Fibroblast of skin of scalp (primary cell): ENCODE measurements at places on chromosomes 4 and X.

GRCh38 chr4:184198190-184198589, 19.5 kb downstream of the ENPP6 start:
- no peak for DNase-seq

- peak; percentile 28 for DNase-seq
These were observed 58.0 kb downstream of the RHOH start for GRCh38 chr4:40254608-40255392.

DNA sequence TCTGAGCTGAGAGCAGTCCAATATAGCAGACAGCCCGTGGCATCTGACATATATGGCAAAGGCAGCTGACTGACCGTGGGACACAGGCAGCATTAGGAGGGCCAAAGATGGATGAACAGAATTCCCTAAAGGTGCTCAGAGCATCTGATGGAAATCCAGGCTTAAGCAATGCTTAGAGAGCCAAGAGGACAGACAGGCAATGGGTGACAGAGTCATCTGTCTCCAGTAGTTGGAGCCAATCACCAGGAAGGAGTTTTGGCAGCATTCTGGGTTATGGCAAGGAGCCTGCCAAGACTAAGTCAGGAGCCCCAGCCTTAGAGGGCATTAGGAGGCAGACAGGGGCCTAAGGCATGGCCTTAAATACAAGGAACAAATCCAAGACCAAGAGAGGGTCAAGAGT, 153.3 kb upstream of the USP9X start:
- no peak for DNase-seq

DNA sequence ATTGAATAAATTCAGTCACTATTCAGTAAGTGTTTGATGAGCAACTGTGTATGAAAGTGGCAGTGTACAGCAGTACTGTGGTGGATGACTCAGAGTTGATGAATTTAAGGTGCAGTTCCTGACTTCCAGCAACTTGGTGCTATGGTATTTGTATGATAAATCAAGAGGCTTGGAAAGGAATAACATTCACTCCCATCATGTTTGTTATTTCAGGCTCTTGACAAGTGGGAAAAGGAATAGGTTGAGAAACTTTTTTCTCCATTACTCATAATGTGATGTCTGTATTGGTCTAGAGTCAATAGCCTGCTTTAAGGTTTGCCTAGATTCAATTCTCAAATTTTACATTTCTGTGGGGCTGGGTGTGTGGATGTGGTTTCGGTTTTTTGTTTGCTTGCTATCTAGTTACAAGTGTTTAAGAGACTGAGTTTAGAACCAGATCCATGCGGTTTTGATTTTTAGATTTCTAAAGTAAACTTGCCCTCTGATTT, 35.1 kb upstream of the CYP2U1 start:
- DNase-seq: peak; percentile 96

DNA sequence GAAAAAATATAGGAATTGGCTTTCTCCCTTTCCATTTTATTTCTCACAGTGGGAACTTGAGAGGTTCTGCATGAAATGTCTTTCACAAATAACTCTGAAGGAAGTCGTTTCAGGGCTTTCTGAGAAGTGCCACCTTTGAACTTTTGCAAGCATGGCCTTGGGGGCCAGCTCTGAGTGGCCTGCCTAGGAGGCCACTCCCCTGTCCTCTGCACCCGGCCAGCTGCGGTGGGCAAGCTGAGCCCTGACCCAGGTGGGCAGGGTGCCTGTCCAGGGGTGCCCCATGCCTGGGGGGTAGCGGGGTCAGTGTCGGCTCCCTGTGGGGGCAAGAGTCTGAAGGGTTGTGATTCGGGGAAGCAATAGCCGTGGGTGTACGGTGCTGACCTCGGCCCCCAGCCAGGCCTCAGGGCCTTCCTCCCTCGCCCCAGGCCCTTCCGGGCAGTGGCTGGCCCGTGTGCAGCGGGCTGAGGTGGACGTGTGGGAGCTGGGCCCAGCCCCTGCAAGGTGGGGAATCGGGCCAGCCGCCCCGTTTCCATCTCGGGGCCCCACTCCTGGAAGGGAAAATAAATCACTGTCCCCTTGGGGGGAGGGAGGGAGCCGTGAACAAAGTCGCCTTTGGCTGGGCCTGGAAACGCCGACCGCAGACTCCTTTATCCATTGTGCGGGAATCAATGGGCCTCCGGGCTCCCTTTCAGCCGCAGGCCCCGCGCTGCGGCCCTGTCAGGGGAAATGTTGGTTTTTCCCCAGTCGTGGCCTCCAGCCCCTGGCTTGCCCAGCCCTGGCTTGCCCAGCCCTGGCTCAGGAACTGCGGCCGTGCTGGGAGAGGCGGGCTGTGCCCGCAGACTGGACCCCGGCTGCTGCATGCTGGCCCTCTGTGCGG, 3.1 kb downstream of the FGFRL1 start:
- no peak for DNase-seq

GRCh38 chrX:49878128-49878833, 1.0 kb upstream of the USP27X start:
- DNase-seq: no peak
